M059J (cell line): ENCODE measurements at places on chromosomes 4 and X. TPM values are rescaled to one million over a fixed set of nuclear protein-coding genes. Genes with fewer than 3 reads are reported as not detected.

The CYBB gene
- 0.07 TPM in 1 of 2 replicates, not detected in the other for total RNA-seq

- peak; percentile 42 for DNase-seq
Measured at GRCh38 chr4:19455196-19455595, 796.5 kb upstream of the SLIT2 start.

DNA sequence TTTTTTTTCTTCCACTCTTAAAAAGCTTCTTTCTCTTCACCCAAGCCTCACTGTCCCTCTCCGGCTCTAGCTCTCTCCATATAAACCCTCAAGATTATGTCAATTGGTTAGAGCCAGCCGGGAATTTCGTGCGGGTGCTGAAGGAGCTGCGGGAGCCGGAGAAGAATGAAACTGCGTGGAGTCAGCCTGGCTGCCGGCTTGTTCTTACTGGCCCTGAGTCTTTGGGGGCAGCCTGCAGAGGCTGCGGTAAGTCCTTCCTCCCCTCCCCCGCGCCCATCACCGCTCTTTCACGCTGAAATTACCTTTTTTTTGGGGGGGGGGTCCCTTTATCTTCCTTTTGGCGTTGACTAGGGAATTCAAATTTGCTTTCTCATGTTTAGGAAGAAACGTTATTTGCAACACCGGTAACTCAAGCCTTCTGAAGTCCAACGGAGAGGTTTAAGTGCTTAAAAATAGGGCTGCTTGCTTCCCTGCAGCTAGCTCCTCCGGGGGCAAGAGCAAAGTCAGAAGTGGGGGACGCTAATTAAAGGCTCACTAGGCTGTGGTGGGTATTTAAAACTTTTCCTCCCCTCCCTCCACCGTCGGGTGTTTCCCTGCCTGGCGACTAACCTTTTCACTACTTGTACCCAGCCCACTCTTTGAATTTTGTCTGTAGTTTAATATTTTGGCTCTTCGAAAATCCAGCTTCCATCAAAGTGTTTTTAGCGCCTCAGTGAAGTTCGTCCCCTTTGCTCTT is 491 bp downstream of the COL4A5 start:
- DNase-seq = peak; percentile 17

DNA sequence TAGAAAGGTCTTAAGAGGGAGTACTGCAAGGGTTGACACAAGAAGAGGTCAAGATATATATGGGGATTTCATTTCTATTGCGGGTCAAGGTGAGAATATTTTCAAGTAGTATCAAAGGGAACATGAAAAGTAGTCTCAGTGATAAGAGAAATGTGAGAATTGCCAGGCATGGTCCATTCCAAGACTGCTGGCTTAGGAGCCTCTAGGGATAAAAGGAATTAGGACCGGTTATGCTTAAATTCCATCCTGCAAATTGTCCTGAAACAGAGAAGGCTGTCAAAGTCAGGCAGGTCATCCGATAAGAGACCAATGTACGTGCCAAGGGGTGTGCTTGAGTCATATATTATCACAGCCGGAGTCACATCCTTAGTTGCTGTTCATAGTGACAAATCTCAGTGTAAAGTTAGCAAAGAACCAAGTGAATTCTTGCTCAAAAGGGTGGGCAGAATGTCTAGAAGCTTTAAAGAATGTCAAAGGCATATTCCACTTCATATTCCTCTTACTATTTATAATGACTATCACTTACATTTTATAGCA is 133.6 kb downstream of the CBLL2 start:
- no peak for DNase-seq

DNA sequence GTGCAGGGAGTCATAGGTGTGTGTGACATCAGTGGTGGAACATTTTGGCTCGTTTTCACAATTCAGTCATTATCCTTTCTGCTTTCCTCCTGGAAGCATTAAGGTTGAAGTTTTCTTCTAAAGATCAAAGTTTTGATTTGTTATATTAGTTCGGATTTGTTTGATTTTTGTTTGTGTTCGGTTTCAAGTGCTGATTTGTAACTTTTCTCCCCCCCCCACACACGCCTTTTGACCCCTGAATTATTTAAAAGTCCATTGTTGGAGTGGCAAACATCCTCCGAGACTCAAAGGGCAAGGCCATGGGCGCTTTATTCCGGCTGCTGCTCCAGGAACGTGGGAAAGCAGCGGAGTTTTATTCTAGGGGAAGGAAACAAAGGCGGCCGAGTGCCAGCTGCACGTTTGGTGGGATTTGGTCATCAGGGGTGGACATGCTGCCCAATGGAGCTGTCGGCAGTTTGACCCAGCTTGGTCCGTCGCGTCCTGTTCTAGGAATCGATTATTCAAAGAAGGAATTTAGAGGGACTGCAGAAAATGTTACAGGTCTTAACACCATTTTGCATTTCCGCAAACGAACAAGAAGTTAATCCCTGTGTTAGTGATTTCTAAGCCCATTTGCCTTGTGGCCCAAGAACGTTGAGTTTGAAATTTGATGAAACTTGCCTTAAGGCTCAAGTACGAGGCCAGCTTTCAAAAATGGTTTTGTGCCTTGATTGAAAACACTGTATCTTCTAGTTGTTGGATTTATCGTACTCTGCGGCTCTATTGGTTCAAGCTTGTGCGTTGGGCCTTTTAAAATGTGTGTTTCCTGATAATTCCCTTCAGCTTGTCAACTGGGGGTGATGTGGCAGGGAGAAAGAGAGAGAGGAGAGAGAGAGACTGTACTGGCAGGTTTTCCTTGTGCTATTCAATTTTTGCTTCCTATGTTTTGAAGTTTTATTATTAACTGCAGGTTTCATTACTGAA is 565 bp upstream of the ZNF41 start:
- DNase-seq = peak; percentile 53

The GC gene
- not detected in 2 replicates for total RNA-seq

GRCh38 chrX:1002611-1003010 is 209.8 kb downstream of the CRLF2 start:
- DNase-seq = no peak
